ENCODE measurements at places on chromosomes 16 and 17.
A peak's percentile ranks its signal among the peaks of the same experiment; 100 is the strongest.

DNA sequence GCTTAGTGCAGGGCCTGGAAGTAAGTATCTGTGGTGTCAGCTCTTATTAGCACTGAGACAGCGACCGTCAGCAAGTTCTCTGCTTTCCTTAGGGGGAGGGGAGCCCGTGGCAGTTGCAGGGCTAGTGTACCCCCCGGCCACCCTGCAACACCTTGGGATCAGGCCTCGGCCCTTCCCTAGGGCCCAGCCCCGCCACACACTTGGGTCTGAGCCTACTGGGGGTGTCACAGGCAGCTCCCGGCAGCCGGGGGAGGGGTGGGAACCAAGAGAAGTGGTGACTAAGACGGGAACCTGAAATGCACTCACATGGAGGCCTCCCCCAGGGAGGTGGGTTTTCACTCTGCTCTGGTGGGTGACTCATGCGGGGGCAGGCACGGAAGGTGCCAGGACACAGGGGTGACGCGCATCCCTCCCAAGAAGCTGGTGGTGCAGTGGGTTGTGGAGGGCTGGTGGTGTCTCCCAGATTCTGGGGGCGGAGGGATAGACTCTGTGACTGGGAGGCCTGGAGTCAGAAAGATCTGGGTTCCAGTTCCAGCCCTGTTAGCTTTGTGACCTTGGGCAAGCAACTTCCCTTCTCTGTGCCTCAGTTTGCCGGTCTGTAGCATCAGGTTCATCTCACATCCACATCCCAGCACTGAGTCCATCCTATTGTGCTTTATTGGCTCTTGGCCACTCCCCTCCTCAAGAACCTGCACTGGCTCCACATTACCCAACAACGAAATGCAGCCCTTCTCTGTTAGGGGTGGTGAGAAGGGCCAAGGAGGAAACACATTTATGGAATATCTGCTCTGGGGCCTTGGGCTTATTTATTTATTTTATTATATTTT lies 44.5 kb downstream of the LAT start:
- peak; percentile 11 for DNase-seq

GRCh38 chr17:48944515-48945260 lies at the start of gene SNF8:
TSS of gene SNF8 (minus strand) at chr17:48944842. CDS start at chr17:48944734, 108 bp downstream.
- peak; percentile 87 for DNase-seq

GRCh38 chr17:45128331-45128730 lies 4.0 kb downstream of the PLCD3 start:
- DNase-seq, result no peak

DNA sequence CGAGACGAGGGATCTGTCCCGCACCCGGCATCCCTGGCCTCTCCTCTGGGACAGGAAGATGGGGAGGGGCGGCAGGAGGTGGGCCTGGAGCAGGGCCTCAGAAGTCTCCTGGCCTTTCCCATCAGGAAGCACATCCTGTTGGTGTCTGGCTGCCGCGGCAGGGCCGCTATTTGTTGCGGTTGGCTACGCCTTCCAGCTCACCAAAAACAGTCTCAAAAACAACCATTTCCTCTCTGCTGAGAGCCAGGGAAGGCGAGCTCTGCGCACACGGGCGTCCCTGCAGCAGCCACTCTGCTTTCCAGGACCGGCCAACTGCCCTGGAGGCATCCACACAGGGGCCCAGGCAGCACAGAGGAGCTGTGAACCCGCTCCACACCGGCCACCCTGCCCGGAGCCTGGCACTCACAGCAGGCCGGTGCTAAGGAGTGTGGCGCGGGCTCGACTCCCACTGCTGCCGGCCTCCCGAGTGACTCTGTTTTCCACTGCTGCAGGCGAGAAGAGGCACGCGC lies at the start of gene TMEM204:
Gene TMEM204, plus strand, starts transcription at position 224 of the 509 bp plus-strand sequence. CDS start 610 bp downstream, outside the sequence.
- no peak for DNase-seq
